Kidney tubule cell (primary cell): ENCODE measurements at places on chromosomes 16 and 17.

GRCh38 chr17:71437166-71437565 lies 683.7 kb upstream of the SOX9 start:
- no peak for DNase-seq

- DNase-seq: no peak
Measured at GRCh38 chr17:40702271-40702670, 1.3 kb downstream of the KRT24 start.

DNA sequence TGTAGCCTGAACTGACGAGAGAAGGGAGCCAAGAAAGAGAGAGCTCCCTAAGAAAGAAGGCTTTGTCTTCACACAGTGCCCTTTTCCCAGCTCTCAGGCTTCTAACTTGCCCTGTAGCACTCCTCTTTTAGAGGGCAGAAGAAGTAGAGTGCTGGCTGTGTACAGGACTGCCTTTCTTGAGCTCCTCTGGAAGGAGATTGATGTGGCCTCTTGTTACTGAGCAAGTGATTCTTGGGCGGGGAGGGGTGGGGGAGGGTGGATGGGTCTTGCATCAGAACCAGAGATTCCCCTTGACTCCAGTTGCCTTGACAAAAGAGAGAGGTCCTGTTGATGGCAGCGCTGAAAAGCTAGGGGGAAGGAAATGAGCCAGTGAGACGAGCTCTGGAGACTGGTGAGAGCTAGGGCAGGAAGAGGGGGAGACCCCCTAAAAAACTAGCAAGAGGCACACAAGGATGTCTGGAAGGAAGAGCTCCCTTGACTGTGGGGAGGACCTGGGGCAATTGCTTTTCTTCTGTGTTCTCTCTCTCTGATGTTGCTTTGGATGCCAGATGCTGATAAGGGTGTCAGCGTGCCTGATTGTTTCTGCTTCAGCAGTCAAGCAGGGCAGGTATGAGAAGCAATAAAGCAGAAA lies 18.4 kb downstream of the GPR179 start:
- DNase-seq: peak; percentile 33

DNA sequence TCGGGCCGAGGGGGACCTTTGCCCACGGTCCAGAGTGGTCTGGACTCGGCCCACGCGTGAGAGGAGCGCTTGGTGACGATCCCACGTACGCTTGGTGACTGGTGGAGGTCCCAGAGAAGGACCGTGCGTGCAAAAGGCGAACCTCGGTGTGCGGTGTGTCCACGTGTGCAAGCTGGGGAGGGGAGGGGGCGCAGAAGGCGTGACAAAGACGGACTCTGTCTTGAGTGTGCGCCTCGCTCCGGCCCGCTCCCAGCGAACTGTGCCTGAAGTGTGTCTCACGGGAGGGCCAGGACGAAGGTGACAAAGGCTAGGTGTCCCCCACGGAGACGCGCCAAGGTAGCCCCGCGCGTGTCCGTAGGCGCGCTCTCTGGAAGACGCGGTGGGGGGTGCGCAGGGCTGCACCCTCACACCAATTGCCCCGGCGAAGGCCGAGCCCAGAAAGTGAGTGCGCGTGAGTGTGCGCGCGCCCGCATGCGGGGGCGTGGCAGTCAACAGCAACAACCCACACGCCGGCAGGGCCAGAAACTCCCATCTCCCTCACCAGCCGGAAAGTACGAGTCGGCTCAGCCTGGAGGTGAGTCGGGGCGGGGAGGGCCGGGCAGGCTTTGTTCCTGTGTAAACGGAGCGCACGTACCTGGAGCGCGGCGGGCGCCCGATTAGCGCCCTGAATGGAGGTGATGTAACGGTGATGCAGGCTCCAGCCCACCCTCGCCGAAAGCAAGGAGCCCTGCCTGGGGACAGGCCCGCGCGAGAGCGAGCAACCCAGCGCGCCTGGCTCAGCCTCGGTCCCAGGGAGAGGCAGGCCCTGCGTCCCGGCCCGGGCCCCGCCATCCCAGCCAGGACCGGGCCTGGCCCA lies at the start of gene GPRC5C:
GPRC5C (plus strand) TSS at position 521 of the 856 bp plus-strand sequence. CDS start 7,689 bp downstream, outside the sequence.
- DNase-seq: peak; percentile 86

DNA sequence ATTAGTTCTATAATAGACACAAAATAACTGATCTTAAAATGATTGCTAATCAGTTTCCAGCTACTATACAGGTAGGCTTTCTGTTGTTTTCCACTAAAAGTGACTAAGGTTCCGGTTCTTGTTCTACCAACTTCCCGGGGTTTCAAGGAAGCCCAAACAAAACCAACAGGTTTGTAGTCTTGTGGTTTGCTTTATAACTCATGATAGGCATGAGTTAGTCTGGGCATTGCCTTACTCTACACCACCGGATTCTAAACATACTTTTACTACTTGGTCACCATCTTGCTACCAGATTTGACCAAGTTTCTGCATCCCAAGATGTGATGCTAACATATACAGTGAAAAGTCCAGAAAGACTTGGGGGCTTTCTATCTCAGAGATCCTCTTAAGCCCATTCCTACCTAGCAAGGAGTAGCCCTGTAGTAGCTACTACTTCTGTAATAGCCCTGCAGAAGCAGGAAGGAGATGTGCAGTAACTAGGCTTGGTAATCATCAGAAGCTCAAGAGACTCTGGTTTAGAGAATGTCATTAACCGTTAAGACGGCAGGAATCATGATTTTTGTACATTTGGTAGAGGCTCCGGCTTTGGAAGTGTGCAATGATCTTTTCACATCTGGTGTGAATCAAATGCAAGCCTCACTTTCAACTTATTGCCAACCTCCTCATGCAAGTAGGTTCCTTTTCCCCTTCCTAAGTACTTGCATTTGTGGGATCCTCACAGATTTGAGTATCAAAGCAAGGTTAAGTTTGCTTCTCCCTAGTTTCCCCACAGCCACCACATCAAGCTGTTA lies 1.6 kb downstream of the FAM117A start:
- peak; percentile 72 for DNase-seq
